ENCODE measurements at places on chromosomes 5 and 9.

DNA sequence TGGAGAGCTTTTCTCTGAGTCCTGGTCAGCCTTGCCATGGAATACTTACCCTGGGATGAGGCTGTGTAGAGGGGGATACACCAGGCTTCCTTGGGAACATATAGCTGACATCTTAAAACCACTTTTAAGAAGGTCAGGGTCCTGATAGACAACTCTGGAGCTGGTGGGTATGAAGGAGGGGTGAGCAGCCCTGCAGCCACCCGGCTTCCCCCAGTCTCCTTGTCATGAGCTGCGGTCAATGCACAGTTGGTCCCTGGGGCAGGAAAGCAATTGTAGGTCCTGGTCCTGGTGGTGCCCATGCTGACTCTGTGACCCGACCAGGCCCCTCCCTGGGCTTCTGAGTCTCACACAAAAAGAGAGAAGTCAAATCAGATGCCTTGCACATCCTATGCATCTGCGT, 63.6 kb downstream of the MRPL36 start:
- no peak for DNase-seq

GRCh38 chr5:68318955-68319705, 103.6 kb downstream of the PIK3R1 start:
- DNase-seq: no peak

DNA sequence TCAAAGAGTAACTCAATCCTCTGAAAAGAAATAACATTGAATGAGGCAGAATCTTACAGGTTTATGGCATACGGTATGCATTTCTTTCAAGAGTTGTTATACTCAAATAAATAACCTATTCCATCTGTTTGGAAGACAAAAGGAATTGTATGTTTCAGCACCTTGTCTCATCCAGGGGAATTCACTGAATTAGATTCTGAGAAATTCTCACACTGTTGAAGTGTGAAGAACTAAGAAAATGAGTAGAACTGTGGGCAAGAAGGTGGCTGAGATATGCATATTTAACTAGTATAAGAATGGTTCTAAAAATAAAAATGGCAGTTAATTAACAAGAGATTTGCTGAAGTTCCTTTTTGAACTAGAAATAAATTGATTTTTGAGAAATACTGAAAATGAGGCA, 279.3 kb upstream of the DAP start:
- DNase-seq: no peak

- DNase-seq: no peak
Observed at GRCh38 chr5:72723581-72723980, 92.9 kb upstream of the TNPO1 start.

GRCh38 chr9:38337706-38338264, 54.7 kb upstream of the ALDH1B1 start:
- no peak for DNase-seq

- DNase-seq: no peak
Observed at GRCh38 chr5:150596313-150596712, 44.1 kb upstream of the SYNPO start.

DNA sequence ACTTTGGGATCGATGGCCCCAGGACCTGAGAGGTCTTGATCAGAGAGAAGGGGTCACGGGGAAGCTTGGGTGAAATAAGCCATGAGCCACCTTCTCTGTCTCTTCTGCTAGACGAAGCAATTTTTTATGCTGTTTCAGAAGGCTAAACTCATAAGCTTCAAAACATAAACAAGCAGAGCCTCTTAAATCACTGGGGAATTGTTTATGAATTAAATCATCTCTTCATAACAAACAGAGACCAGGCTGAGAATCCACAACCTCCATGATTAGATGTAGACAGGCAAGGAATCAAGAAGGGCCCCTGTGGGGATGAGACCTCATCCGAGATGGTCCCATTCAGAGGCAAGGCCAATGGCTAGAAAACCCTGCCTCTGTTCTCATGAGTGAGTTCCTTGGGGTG, 21.7 kb upstream of the TCOF1 start:
- no peak for DNase-seq
